NCI-H1048 (cell line): ENCODE measurements at places on chromosomes 11 and 22.

DNA sequence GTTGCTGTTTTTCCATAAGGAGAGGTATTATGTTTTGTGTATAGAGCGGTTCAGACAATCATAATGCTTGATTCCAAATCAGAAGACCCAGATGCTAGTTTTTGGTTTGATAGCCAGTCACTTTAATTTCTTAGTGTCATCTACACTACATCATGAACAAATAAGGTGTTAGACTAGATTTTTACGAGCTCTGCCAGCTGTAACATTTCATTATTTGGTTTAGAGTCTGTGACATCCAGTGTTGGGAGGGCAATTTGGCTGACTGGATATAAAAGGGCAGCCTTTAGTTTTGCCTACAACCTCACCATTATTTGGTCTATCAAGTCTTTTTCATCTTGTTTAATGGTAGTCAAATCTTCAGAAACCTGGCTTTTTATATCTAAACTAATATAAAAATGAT, 30.2 kb upstream of the FBXO3 start:
- no peak for DNase-seq

GRCh38 chr22:39092111-39092862, 4.8 kb upstream of the APOBEC3H start:
- DNase-seq = no peak

- no peak for DNase-seq
Measured at GRCh38 chr11:20161230-20161918, 1.1 kb upstream of the DBX1 start.

GRCh38 chr11:78647266-78647915, 72.7 kb upstream of the NARS2 start:
- no peak for DNase-seq

GRCh38 chr11:73233692-73234470, 15.8 kb downstream of the P2RY2 start:
- no peak for DNase-seq

- DNase-seq = no peak
Measured at GRCh38 chr11:44275241-44275640, 34.7 kb downstream of the ALX4 start.

DNA sequence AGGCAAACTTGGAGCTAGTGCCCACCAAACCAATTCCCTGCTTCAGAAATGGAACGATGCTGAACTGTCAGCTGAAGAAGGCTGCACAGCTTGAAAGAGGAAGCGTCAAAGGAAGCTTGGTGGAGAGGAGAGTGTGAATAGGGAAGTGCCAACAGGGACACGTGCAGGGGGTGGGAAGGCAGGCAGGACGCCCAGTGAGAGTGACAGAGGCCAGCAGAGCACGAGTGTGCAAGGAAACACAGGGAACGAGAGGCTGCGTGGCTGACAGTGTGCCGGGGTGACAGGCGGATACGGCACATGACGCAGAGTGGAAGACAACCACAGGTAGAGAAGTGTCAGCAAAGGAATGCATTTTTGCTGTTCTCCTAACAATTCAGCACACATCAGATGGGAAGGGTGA, 196.4 kb downstream of the LARGE1 start:
- no peak for DNase-seq

GRCh38 chr11:62466444-62466843, 47.6 kb downstream of the SCGB1A1 start:
- no peak for DNase-seq

GRCh38 chr11:35567737-35568465, 42.5 kb upstream of the PAMR1 start:
- DNase-seq = no peak

- DNase-seq = no peak
Measured at GRCh38 chr11:69170704-69171103, 15.0 kb downstream of the SMIM38 start.

DNA sequence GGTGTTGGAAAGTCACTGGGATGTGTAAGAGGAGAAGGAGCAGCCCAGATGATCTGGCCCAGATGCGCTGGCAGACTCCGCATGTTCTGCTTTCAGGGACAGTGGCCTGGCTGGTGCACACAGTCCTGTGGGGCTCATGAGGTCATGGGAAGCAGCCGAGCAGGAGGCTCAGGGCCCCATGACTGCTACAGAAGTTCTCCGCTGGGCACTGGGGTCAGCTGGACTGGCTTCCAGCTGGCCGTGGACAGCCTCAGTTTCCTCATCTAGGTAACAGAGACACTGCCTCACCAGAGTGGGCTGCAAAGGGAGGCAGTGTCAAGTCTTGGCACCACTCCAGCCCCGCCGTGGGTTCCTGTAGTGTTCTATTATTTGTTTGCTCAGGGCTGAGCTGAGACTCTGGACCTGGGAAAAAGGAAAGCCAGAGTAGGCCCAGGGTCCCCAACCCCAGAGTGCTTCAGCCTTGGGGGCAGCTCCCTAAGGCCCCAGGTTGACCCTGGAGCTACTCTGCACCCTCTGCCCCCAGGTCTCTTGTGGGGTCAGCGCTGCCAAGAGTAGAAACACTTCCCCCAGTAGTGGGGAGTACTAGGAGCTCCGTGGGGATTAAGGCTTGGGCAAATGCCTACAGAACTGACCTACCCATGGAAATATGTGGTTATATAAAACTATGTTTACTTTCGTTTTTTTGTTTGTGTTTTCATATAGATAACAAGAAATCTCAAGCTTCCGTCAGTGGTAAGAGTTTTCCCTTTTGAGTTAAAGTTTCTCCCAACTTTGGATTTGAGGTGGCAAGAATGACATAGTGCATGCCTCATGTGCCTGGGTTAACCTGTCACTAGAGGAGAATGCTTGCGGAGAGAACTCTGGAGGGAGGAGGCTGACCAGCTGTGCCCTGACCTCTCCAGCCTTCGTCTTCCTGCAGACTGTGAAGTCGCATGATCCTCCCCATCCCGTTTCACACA, 45.3 kb downstream of the MED15 start:
- DNase-seq = no peak

- no peak for DNase-seq
Measured at GRCh38 chr11:10473371-10473770, 18.3 kb downstream of the AMPD3 start.

- no peak for DNase-seq
Measured at GRCh38 chr22:36212901-36213300, 11.3 kb upstream of the APOL4 start.

- DNase-seq = no peak
Measured at GRCh38 chr22:42673898-42674401, 24.8 kb upstream of the CYB5R3 start.

- DNase-seq = no peak
Measured at GRCh38 chr11:72451831-72452376, 17.6 kb upstream of the CLPB start.

- no peak for DNase-seq
Measured at GRCh38 chr11:8080674-8081590, at the start of gene TUB. Gene TUB (plus strand): TSS chr11:8081211. CDS start chr11:8081511, 300 bp downstream.

DNA sequence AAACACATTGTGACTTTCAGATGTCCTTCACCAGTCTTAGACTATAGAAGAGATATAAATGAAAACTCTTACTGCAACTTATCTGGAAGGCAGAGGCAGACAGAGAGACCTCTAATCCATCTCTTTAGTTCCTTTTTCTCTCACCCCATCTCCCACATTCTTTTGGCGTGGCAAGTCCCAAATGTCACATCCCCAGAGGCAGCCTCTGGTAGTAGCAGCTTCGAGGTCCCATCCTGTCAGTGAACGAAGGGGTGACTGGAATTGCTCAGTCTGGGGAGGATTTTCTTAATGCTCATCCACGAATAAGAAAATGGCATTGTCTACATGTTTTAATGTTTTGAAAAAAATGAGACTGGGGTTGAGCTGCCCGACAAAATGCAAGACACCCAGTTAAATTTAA, 201.4 kb downstream of the GRIA4 start:
- no peak for DNase-seq

GRCh38 chr11:12285106-12285505, 92.3 kb upstream of the PARVA start:
- DNase-seq = no peak

GRCh38 chr11:74749127-74749964, 697 bp downstream of the RNF169 start:
- DNase-seq = no peak

DNA sequence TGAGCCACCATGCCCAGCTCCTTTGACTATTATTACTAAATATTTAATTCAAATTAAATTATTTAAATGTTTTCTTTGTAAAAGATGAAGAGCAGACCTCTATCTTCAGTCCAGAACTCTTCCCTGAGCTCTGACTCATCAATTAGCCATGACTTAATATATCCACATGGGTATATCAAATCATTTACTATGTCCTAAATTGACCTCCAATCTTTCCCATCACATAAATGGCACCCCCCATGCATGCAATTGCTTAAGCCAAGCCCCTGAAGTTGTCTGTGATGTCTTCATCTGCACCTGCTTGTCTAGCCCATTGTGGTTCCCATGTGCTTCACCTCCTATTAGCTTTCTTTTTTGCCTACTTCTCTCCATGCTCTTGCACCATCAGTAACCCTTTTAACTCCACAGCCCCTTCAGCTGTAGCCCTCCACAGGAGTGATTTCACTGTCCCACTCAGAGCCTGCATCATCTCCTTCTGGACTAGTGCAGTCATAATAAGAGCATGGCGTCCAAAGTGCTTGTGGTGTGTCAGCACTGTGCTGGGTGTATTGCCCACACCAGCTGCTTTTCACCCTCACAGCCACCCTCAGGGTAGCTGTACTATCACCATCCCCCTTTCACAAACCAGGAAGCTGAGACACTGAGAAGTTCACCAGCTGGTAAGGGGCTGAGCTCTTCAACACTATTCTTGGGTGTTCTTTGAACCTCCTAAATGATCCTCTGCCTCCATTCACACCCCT, 11.8 kb upstream of the THY1 start:
- DNase-seq = no peak

DNA sequence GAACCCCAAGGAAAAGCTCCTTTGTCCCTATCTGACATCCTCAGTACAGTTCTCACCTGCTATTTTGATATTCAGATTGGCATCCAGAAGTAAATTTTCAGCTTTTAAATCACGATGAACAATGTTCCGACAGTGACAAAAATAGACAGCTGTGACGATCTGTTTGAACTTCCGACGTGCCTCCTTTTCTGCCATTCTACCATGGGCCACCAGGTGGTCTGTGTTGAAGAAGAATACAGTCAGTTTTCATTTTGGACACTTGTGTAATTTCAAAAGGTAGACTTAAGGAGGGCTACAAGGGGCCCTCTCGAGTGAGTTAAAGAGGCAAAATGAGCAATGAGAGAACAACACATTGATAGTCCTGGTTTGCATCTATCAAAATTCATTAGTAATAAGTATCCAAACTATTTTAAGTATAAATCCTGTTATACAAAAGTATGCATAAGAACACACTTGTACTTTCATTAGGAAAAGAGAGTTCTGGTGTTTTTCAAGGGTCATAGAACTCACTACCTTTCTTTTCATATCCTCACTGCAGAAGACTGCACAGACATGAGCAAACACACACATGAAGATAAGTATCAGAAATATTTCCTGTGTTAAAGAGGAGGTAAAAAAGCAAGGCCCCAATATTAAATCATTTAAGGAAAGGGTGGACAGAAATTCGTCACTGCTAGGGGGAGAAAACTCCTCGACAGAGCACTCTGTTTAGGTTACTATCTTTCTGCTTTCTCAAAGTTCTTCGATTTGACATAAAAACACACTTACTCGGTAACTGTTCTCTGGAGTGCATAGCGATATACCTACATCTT, 89.9 kb upstream of the APOA1 start:
- no peak for DNase-seq

- no peak for DNase-seq
Measured at GRCh38 chr22:32728291-32728690, 73.2 kb upstream of the TIMP3 start.

- no peak for DNase-seq
Measured at GRCh38 chr11:82229341-82229740, 504.3 kb downstream of the FAM181B start.

GRCh38 chr11:127074151-127074761, 73.7 kb upstream of the KIRREL3 start:
- DNase-seq = no peak

DNA sequence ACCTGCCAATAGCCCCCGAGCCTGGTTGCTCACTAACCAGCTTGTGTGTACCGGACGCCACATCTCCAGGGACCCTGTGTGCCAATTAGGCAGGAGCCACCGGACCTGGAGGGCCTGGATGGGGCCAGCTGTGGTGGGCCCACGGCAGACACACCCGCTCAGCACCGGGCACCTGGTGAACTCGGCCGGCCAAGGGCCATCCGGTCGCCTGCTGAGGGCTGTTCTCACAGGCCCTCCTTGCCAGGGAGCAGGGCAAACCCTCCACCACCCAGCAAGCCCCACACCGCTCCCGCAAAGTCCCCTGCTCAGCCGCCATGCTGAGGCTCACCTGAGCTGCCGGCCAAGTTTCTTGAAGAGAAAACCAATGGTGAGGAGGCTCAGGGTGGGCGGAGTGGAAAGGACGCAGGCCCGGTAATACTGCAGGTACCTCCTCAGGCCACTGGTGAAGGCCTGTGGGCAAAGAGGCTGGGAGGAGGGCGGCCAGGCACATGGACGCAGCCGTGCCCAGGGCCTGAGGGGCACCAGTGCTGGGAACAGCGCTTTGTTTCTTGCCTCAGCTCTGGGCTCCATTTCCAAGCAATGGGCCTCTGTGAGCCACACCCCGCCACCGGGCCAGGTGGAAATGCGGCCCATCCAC, 17.1 kb downstream of the TUBGCP6 start:
- no peak for DNase-seq

DNA sequence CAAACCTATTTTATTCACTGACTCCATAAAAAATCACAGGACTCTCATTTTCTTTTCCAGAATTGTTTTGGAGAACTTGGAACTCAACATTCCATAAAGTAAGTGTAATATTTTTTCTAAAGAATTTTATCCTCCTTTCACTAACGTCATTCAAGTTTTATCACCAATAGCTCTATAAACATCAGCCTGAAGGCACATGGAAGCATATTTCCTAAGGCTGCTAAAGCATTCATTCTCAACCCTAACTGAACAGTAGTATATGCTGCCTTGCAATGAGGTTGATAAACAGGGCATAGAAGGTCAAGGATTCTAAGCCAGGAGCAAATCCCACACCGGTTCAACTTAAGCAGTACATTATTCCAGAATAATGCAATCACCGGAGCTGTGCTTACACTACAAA, 273.9 kb downstream of the RAB38 start:
- no peak for DNase-seq

GRCh38 chr11:88886796-88887195, 179.0 kb downstream of the GRM5 start:
- no peak for DNase-seq

DNA sequence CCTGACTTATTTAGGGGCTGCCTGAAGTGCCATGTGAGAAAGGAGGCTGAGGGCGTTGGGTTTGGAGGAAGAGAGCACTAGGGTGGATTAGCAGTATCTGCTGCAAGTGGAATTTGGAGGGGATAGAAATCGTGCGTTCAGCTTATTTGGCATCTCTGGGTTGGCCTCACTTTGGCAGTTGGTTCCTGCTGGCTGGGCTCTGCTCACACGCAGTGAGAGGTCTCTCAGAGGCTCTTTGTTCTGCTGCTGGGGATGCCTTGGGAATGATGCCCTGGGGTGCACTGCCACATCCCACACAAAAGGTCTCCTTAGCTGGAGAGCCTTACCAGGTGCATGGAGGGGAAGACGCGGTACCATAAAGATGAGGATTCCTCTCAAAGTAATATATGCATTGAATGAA, 17.7 kb upstream of the MICAL2 start:
- DNase-seq = no peak
